Hypothalamus (tissue), 51 donors: ENCODE measurements at places on chromosomes 11 and 22.

DNA sequence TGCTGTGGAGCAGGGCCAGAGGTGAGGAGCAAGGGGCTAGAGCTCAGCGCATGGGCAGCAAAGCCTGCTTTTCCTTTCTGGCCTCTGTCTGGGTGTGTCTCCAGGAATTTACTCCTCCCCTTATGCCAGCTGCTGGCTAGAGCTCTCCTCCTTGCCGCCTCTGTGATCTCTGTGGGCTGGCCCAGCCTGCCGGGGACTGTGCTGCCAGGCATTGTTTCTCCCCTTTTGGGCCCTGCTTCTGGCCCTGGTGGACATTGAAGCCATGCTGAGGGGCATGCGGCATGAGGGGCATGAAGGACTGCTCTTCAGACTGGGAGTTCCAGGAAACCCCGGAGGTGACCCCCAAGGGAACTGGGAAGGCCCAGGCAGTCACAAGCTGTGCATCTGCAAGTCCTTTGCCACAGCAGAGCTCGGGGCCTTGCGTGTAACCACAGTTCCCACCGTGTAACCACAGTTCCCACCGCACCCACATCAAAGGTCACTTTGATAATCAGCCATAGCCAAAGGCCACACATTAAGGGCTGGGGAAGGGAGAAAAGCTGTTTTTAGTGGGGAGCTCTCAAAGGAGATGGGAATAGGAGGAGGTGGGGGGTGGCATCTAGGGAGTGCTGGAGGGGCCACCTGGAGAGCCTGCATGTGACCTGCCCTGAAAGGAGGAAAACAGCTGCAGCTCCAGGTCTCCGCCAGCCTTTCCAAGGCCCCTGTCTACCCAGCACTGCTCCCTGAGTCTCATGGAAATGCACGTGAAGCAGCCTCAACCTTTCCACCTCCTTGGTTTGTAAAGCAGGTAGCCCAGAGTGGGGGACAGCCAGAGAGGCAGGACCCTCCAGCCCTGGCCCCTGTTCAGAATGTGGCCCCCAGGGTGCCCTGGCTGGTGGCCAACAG is 62.3 kb downstream of the PPFIBP2 start:
- DNase-seq = no peak

GRCh38 chr11:114082767-114083181 is 23.3 kb downstream of the ZBTB16 start:
- DNase-seq = no peak

DNA sequence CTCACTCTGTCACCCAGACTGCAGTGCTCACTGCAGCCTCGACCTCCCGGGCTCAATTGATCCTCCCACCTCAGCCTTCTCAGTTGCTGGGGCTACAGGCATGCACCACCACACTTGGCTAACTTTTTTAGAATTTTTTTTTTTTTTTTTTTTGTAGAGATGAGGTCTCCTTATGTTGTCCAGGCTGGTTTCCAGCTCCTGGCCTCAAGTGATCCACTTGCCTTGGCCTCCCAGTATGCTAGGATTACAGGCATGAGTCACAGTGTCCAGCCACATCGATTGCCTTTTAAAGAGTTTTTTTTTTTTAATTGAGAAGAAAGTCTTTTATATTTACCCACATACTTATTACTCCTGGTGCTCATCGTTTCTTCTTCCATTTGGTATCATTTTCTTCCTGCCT is 30.0 kb downstream of the PARVG start:
- DNase-seq = no peak

DNA sequence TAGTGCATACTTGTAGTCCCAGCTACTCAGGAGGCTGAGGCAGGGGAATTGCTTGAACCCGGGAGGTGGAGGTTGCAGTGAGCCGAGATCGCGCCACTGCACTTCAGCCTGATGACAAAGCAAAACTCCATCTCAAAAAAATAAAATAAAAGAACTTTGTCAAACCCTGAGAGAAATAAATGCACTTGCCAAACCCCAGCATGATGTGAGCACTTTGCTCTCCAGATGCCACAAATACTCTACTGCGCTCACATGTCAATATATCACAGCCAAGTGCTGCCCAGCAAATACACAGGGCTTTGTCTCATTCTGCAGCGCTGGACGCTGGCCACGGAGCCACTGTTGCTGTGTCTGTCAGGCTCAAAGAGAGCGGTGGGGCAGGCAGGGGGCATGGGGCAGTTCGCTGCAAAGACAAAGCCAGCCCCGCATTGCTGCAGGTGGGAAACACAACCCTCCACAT is 45.1 kb downstream of the AHNAK start:
- peak; percentile 78 for DNase-seq

DNA sequence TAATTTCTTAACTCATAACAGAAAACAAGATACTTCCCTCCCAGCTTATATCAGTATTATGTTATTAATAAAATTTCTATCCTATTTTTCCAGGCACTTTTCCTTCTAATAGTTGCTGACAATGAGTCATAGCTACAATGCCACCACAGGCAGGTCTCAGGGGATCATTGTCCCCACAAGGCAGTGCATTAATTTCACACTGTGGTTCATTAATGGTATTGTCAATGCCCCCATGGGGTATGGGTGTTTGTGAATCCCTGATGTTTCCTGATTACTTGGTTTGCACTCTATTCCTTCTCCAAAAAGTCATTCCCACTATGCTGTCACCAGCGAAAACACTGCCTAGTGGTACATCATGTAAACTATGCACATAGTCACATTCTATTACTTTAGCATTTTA is 345.5 kb upstream of the CTSC start:
- no peak for DNase-seq

GRCh38 chr11:123103326-123103980 is 41.5 kb upstream of the HSPA8 start:
- no peak for DNase-seq

- DNase-seq = no peak
These were observed 41.1 kb downstream of the TRIM66 start for GRCh38 chr11:8641332-8641731.

DNA sequence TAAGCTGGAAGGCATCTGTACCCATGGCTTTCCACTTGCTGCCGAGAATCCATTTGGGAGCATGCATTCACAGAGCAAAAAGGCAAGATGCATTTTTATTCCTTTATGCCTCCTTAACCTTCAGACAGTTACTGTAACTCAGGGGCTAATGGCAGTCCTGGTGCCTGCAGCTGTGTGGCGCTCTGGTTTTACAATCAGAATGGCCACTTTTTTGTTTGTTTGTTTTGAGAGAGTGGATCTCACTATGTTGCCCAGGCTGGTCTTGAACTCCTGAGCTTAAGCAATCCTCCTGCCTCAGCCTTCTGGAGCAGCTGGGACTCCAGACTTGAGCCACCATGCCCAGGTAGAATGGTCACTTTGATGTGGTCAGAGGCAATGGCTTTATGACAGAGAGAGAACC is 101.8 kb downstream of the NAV2 start:
- no peak for DNase-seq

DNA sequence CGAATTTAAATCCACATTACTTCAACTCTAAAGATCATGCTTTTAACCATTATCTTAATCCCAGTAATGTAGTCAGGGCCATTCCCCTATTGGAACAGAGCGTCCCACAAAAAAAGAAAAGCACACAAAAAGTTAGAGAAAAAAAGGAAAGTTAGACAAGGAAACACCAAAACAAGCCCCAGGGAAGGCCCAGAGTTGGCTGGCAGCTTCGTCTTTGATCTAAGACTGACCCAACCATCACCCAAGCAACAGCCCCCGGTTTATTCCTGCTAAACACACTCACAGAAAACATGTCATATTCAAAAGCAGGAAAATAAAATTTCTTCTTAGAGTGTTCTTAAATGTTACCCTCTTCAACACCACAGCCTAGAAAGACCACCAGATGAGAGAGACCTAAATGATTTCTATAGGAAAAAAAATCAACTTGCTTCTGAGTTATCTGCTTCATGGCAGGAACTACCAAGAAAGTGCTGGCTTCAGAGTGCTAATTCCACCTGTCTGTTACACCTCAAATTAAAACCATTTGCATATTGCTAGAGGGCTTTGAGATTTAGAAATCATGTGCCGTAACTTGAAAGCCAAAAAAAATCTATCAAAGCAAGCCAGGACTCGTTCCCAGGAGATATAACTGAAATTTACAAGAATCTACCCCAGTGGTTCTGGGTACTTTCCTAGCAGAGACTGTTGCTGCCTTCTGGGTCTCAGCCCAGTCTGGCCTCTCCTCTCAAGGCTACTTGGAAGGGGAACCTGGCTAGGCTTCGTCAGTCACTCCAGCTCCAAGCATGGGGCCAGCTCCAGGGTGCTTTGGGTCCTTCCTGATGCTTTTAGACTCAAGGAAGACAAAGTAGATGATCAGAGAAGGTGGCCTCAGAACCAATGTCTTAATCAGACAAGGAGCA is 31.2 kb downstream of the POU2AF3 start:
- peak; percentile 49 for DNase-seq

DNA sequence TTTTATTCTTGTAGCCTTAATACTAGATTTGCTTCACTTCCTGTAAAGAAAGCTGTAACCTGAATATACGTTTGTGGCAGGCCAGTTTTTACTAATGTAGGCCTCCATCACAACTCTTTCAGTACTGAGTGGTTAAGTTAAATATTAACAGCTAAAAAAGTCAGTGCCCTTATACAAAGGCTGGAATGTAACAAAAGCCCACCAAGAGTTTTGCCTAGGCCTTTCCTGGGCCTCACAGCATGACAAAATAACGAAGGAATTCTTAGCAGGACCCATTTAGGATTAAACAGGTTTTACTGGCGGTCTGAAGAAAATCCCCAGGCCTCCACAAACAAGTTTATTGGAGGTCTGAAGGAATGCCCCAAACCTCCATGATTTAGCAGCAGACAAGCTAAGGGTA is 43.7 kb downstream of the PIWIL3 start:
- no peak for DNase-seq

DNA sequence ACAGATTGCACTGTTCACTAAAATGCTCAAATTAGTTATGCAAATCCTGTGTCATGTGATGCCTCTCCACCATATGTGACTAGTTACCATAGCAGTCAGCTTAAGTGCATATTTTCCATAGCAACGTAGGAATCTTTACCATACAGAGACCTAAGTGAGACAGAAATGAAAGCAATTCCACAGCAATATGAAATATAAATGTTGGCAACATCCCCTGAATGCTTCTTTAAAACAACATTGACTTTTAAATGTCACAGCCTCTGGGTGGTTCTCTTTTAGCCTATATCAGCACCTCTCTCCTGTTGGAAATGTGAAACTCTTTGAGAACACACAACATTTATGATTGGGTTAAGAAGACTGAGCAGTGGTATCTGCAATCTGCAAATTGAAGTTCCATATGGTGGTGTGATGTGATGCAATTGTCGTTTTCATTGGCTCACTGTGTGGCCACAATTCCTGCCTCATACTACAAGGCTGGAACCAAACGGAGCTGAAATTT is 814.6 kb downstream of the DLG2 start:
- DNase-seq = no peak

DNA sequence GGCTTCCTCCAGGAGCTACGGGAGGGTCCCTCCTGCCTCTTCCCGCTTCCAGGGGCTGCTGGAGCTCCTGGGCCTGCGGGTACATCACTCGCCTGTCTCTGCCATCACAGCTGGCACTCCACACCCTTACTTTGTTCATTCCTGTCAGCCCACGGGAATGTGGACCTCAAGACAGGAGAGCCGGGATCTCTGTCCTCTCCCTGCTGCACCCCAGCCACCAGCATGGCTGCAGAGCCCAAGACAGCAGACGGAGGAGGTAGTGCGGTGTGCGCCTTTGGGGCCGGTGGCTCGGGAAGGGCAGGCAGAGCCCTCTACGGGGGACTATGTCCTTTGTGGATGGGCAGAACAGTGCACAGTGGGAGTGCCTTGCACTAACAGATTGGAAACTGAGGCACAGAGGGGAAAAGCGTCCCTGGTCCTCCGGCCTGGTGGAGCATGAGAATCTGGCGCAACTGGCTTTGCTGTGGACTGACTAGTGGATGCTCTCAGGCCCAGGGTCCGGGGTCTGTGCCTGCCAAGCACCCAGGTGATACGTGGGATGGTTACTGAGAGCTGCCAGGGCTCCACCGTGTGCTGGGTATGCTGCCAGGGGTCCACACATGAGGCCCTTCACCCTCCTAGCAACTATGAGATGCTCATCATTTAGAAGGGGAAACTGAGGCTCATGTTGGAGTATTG is 47.3 kb downstream of the IGF2 start:
- DNase-seq = no peak

DNA sequence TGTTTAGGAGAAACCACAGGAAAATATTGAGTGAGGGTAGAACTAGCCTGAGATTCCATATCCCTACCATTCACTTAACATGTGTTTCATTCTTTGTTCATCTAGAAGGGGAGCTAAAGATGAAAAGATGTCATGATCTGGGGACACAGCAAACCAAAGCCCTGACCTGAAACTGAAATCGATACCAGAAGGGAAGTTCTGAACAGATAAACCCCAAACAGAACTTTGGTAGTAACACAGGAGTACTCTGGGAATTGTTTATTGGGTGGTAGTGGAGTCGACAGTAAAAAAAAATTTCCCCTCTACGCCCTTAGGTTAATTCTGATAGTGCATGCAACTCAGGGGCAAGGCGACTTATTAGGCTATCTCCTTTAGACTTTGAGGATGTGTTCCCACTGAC is 27.2 kb downstream of the OR2AT4 start:
- DNase-seq = no peak

GRCh38 chr11:91840640-91841240 is 383.9 kb upstream of the FAT3 start:
- DNase-seq = no peak

DNA sequence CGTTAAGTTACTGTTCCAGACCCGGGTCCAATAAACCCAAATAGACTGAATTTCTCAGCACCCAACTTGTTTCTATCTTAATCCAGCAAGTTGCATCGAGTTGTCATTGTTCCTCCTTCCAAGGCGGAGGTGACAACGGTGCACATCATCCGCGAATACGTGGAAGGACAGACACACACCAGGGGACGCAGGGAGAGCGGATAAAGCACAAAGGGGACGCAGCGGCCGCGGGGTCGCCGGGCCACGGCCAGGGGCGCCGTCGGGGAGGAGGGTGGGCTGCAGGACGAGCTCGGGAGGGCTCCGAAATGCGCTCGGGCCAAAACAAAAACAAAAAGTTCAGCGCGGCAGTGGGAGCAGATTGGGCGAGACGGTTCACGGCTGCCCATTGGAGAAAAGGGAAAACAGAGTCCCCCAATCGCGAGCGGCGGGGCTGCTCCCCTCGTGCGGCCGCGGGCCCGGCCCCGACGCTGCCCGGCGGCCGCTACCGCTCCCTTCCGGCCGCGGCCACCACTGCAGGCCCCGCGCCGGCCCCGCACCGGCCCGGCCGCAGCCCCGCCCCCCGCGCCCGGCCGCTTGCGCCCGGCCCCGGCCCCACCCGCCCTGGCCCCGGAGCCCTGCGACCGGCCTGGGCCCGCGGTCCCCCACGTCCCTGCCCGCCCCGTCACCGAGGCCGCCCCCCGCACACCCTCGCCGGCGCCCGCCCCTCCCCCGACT is 518 bp downstream of the KMT5B start:
- peak; percentile 38 for DNase-seq

- no peak for DNase-seq
These were observed 17.7 kb upstream of the FEZ1 start for GRCh38 chr11:125513705-125514265.

GRCh38 chr11:95337175-95337957 is 106.4 kb upstream of the SESN3 start:
- DNase-seq = peak; percentile 13

DNA sequence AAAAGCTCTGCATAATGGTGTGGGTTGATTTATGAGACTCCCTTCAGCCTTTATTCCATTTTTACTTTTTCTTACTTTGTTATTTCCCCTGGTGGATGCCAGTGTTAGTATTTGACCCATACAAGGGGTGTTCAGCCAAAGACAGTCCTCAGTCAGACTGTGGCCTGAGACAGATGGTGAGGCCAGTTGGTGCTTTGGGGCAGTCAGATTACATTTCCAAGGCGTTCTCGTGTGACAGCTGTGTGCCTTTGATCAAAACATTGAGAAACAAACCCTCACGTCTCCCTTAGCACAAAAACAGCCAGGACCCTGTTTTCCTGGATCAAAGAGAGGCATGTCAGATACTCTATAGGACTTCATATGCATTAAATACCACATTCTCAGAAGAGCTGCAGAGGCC is 31.3 kb upstream of the SLN start:
- no peak for DNase-seq
